ENCODE measurements at places on chromosomes 12 and 14.

DNA sequence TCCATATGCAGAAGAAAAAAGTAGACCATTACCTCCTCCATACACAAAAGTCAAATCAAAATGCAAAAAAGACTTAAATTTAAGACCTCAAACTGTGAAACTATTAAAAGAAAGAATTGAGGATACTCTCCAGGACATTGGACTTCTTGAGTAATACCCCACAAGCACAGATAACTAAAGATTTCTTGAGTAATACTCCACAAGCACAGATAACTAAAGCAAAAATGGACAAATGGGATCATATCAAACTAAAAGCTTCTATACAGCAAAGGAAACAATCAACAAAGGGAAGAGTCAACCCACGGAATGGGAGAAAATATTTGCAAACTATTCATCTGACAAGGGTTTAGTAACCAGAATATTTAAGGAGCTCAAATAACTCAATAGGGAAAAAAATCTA is 427.9 kb downstream of the CCDC91 start:
- DNase-seq, result no peak

DNA sequence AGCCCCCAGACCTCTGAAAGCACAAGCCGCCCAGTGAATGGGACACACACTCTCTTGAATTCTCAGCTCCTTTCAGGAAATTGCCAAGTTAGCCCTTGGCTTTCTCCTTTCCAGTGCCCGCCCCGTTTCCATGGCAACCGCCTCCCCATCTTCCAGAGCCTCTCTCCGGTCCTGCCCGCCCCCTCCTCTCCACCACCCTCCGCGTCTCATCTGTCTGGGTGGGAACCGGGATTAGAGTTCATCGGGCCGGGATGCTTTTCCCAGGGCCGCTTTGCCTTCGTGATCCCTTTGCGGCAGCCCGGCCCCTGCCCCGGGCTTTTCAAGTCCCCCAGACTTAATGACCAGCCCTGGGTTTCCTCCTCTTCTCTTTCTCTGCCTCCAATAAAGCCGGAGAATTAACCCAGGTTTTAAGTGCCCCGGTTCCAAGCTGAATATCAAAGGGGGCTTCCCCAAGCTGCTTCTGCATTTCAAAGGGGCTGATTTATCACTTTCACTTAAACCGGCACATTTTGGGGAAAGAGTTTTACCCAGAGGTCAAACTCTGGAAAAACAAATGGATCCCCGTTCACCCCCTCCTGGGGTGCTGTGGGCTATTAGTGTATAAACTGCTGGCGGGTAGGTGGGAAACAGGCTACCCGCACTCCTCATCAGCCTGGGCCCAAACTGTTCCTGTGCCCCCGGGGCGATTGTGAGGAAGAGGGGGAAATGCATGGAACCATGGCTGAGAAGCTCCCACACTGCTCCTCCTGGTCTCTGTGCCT is 101.7 kb downstream of the ZFP36L1 start:
- no peak for DNase-seq

- DNase-seq, result no peak
These were observed 109.6 kb downstream of the ATXN7L3B start for GRCh38 chr12:74647256-74647655.

- no peak for DNase-seq
These were observed 169.6 kb upstream of the RASSF8 start for GRCh38 chr12:25788707-25789442.

DNA sequence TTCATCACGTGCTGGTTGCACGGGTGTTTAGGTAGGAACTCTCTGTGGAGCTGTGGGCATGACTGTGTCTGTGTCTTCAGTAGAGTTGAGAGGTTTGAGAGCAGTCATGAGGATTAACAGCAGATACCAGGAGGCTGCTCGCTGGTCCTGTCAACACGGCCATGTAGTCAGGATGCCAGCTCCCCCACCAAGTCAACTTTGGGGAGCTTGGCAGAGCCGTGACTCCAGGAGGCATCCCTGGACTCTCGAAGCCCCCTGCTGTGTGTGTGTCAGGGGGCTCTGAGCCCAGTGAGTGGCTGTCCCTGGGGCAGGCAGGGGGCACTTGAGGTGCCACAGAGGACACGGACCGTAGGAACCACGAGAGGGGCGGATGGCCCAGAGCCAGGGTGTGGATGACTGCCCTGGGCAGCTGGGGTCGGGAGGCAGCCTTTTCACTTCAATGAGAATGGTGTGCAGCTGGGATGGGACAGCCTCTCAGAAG is 7.2 kb upstream of the GPR132 start:
- DNase-seq, result no peak

DNA sequence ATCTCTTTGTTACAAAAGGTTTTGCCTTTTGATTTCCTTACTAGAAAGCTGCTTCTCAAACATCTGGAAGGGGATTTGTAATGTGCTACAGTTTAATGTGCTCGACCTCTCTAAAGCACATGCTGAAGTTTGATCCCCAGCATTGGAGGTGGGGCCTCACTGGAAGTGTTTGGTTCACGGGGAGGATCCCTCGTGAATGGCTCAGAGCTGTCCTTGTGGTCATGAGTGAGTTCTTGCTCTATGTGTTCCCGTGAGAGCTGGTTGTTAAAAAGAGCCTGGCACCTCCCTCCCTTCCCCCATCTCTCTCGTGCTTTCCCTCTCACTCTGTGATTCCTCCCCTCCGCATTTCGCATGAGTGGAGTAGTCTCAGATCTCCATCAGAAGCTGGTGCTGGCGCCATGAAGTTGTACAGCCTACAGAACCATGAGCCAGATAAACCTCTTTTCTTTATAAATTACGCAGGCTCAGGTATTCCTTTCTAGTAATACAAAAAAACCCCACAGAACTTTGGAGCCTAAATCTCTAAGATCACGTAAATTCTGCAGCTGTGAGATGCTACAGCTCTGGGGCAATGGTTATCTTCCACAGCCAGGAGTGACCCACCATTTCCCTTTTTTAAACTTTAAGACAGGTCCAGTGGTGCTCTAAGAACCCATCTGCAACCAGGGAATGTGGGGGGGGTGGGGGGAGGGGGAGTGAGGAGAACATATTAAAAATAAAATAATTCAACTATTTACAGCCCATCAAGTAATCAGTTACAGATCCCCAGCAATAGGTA is 214.4 kb downstream of the FOXN3 start:
- DNase-seq, result no peak

DNA sequence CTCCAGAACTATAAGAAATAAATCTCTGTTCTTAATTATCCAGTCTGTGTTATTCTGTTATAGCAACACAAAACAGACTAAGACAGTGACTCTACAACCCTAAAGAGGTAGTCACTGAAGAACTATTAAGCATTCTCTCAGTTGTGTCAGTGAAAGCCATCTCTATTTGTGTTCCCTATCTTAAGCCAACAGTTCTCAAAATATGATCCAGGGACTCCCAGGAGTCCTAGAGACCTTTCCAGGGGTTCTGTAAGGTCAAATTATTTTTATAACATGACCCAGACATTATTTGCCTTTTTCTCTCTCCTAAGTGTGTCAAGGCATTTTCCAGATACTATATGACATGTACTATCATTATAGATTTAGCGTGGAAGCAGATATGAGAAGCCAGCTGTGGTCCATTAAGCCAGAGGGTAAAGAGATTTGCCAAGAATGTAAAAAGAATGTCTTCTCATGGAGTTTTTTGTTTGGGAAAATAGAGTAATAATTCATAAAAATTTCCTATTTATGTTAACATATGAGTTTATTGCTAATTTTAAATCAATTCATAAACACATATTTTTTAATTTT is 315.8 kb downstream of the RGS6 start:
- no peak for DNase-seq

Data from osteocyte (in vitro differentiated cells).